ENCODE measurements at places on chromosomes 13 and 19. TPM values are rescaled to one million over a fixed set of nuclear protein-coding genes. Genes with fewer than 3 reads are reported as not detected.

DNA sequence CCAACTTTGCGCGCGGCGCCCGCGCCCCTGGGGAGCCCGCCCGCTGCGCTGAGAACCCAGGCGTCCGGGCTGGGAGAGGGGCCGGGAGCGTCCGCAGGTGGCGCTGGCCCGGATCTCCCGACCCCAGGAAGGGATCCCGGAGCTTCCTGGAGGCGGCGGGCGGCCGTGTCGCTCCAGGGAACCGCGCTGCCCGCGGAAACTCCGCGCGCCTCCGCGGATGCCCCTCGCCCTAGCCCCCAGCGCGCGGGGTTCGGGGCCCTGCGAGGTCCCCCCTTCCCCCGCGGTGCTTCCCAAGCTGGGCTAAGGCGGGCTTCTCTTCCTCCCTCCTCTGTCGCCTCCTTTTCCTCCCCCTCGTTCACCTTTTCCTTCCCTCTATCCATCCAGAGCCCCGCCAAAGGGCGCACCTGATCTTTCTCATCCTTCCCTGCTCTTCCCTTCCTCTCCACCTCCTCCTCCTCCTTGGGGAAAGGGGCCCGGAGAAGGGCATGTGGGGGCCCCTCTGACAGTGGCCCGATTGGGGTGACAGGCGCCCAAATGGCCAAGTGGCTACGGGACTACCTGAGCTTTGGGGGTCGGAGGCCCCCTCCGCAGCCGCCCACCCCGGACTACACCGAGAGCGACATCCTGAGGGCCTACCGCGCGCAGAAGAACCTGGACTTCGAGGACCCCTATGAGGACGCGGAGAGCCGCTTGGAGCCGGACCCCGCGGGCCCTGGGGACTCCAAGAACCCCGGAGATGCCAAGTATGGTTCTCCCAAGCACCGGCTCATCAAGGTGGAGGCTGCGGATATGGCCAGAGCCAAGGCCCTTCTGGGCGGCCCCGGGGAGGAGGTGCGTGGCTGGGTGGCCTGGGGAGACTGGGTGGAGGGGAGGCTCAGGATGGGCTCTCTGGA, 710 bp downstream of the SHD start:
- DNase-seq = no peak

DNA sequence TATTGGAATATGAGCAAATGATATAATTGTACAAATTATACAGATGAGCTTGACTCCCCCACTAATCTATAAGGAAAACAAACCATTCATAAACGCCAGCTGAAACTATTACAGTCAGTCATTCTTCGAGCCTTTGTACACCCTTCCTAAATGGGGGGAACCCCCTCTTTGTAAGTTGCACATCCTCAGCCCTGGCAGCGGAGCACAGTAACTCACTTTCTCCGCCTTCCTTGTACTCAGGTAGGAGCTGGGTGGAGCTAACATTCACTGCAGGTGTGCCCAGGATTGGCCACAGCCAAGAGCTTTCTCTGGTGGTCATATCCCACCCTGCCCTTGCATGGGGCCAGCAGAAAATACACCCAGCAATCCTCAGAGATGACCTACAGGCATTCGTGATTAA, 28.6 kb downstream of the PIN1 start:
- DNase-seq = no peak

GRCh38 chr13:106756446-106756845, 188.5 kb upstream of the ARGLU1 start:
- DNase-seq = no peak

DNA sequence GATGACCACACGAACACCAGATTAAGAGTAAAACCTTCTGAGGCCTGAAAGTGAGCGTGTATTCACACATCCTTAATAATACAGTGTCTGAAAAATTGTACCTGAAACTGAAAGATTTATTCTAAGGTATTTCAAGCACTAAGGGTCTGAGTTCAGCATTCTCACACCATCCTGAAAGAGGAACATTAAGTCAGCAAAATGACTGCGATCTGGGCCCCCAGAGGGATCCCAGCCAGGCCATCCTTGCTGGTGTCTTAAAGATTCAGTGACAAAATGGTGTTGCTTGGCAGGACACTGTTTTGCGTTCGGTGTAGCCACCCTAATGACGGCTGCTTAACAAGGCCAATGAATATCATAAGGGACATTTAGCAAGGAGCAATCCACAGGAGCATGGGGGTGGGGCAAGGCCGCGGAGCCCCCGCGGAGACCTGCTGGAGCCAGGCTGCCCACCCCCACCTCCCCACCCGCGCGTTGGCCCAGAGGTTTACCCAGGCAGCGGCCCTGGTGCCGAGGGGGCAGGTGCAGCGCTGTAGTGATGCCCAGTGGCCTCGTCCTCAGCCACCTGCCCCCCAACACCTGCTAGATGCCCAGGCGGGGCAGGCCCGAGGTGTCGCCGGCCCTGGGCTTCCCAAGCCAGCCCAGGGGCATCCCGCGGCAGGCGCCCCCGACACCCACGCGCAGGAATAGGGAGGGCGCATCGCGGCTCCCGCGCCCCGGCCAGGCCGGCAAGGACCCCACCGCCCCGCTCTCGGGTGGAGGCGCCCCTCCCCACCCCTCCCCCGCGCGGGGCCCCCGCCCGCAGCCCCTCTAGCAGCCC, 742 bp downstream of the NALCN start:
- DNase-seq = no peak

- DNase-seq = no peak
Measured at GRCh38 chr13:42808341-42808940, 27.1 kb downstream of the FAM216B start.

The SLC25A23 gene
- 34.1 TPM for total RNA-seq
